ENCODE measurements at places on chromosomes 6 and 20.

DNA sequence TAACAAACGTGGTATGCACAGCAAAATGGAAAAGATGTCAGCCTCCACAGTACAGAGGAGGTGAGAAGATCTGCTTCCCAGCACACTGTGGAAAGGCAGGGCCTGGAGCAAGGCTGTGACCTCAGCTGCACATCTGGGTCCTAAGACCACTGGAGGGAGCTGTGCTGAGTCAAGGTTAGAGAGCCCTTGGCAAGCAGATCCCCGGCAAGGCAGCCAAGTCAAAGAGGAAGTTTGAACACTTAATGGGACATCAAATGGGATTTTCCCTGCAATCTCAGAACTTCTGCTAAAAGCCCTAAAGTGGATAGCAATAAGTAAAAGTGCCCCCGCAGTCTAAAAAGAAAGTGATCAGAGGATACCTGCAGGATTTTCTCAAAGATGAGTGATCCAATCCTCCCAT lies 39.5 kb downstream of the UNC5CL start:
- DNase-seq, result peak; percentile 17

DNA sequence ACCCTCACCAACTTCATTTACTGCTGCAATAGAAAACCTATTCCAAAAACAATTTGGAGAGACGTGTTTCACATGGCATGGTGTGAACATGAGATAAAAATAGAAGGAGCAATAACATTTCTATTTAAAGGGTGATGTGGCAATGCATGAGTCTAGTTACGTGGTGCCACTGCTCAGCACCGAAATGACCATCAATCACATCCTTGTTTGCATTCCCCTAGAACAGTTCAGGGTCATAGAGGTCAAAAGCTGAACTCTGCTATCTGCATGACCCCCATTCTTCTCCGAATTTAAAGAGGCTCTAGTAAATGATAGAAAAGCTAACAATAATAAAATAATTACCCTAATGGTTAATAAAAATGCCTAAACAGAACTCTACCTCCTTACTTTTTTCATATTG lies 29.5 kb downstream of the ROS1 start:
- no peak for DNase-seq

- DNase-seq, result no peak
Observed at GRCh38 chr6:16108921-16109658, 19.8 kb upstream of the MYLIP start.

- no peak for DNase-seq
Observed at GRCh38 chr20:17168026-17168612, 58.7 kb upstream of the PCSK2 start.

GRCh38 chr6:15661853-15662325 lies 939 bp downstream of the DTNBP1 start:
- DNase-seq, result no peak

- peak; percentile 74 for DNase-seq
Observed at GRCh38 chr6:134173936-134174671, 121.7 kb upstream of the SLC2A12 start.

- no peak for DNase-seq
Observed at GRCh38 chr20:37973059-37973910, 60.0 kb downstream of the TTI1 start.

DNA sequence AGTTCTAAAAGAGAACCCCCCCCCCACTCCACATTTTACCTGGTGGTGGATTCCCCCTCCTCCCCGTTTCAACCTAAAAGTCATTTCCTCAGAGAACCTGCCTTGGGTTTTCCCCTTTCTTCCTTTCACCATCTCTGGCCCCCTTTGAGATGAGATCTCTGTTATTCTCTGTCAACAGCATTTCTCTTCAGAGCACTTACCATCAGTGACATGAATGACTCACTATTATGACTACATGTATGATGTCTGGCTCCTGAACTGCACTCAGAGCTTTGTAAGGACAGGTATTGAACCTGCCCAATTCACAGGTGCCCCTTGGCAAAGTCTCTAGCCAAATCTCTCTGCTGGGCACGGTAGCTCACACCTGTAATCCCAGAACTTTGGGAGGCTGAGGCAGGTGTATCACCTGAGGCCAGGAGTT lies 61.4 kb upstream of the JARID2 start:
- DNase-seq, result no peak

- DNase-seq, result no peak
Observed at GRCh38 chr20:25720285-25720684, 23.6 kb upstream of the ZNF337 start.

DNA sequence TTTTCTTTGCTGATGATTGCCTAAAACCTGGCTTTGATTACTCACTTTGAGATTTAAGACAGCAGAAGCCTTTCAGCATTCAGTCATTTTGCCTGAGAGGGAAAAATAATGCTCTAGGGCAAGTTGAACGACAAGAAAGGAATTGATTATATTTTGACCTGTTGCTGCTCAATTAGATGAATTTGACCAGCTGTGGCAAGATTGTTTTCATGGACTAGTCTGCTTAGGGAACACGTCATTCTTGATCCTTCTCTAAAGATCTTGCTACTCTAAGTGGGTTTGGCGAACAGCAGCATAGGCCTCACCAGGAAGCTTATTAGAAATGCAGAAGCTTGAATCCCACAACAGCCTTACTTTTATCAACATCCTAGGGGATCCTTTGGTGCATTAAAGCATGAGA lies 59.7 kb upstream of the PHACTR1 start:
- no peak for DNase-seq

DNA sequence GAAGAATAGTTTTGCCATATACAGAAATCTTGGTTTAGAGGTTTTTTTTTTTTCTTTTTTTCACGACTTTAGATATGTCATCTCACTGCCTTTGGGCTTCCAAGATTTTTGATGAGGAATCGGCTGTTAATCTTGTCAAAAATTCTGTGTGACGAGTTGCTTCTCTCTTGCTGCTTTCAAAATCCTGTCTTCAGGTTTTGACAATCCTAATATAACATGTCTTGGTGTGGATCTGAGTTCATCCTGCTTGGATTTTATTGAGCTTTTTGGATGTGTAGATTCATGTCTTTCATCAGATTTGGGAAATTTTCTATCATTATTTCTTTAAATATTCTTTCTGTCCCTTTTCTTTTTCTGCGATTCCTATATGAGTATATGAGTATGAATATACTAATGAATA lies 61.1 kb downstream of the PLCG1 start:
- DNase-seq, result no peak

GRCh38 chr6:74137911-74138310 lies 441.9 kb downstream of the CD109 start:
- no peak for DNase-seq

DNA sequence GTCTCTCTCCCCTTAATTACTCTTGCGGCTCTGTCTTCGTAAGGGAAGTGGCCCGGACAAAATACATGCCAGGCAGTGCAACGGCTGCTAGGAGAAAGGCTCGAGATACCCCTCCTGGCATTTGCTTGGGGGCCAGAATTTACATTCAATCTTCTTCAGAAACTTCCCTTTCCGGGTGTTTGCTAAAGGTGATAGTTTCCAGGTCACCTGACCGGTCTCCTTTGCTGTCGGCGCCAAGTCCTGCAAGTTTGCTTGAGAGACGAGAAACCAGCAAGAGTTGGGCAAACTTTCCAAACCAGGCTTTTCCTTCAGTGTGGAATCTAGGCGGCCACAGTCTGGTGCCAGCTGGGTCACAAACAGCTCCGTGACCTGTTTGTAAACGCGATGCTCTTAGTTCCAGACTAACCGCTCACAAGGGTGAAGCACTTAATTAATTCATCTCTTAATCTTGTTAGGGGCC lies 563 bp upstream of the SRSF3 start:
- no peak for DNase-seq

GRCh38 chr20:23052904-23053303 lies 3.4 kb upstream of the THBD start:
- no peak for DNase-seq

DNA sequence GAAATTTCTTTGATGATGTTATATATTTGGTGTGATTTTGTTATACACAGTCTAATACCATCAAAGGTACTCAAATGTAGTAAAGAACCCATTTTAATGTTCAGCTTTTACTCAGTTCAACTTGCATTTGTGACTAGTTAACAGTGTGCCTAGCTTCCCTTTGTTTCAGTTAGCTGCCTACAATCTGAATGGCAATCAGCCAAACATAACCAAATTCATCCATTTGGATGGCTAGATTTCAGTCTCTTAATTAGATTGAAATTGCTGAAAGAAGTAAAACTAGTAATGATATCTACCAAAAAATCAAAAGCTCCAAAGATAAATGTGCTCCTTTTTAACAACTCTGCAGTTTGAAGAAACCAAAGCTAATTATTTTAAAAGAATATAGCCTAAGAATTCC lies 6.9 kb downstream of the EPHA7 start:
- DNase-seq, result no peak

DNA sequence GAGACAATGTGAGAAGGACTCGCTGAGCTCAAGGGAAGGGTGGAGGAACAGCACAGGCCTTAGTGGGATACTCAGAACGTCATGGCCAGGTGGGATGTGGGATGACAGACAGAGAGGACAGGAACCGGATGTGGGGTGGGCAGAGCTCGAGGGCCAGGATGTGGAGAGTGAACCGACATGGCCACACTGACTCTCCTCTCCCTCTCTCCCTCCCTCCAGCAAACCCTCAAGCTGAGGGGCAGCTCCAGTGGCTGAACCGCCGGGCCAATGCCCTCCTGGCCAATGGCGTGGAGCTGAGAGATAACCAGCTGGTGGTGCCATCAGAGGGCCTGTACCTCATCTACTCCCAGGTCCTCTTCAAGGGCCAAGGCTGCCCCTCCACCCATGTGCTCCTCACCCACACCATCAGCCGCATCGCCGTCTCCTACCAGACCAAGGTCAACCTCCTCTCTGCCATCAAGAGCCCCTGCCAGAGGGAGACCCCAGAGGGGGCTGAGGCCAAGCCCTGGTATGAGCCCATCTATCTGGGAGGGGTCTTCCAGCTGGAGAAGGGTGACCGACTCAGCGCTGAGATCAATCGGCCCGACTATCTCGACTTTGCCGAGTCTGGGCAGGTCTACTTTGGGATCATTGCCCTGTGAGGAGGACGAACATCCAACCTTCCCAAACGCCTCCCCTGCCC lies 1.7 kb downstream of the TNF start:
- DNase-seq, result peak; percentile 81

GRCh38 chr6:110329714-110330436 lies 28.3 kb downstream of the METTL24 start:
- DNase-seq, result no peak

DNA sequence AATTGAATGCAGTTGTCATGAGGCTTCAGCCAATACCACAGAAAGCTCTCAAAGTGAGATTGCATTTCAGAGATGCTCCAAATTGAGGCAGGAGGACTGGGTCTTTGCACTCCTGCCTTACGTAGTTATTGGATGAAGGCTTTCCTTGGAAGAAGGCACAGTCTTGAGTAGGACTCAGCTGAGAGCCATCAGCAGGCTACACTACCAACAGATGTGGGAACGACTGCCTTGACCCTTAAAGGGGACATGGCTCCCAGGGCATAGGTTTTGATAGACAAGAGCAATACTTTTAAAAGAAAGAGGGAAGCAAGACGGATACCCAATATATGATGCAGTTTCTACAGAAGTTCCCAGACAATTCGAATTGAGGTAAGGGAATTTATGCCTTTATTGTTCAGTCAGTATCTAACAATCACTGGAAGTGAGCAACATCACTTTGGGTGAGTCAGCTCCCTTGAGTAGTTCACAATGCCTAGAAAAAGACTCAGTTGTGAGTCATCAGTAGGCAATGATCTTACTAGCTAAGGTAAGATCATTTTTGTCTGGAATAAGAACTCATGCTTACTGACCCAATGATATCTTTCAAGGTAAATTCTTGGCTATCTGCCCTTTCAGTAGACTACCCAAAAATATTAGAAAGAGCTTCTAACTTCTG lies 390.8 kb downstream of the GJA1 start:
- no peak for DNase-seq

- no peak for DNase-seq
Observed at GRCh38 chr20:57479196-57479595, 45.7 kb downstream of the CTCFL start.

- no peak for DNase-seq
Observed at GRCh38 chr20:59205044-59205443, 41.4 kb downstream of the ZNF831 start.

GRCh38 chr6:37630281-37630799 lies 67.3 kb downstream of the MDGA1 start:
- DNase-seq, result peak; percentile 83

DNA sequence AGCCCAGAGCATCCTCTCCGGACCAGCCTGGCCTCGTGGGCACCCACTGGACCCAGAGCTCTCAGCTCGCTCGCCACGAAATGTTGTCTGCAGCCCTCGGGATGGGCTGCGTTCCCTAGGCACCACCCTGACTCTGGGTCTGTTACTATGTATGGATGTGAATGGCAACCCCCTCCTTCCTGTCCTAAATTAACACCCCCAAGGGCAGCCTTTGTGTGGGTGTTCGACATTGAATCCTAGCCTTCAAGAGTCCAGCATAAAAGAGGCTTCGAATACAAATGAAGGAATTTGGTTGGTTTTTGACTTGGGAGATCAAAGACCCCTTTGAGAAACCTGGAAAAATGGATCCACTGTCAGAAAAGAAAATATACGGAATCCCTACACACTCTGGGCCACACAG lies 86.1 kb downstream of the BMP7 start:
- no peak for DNase-seq

DNA sequence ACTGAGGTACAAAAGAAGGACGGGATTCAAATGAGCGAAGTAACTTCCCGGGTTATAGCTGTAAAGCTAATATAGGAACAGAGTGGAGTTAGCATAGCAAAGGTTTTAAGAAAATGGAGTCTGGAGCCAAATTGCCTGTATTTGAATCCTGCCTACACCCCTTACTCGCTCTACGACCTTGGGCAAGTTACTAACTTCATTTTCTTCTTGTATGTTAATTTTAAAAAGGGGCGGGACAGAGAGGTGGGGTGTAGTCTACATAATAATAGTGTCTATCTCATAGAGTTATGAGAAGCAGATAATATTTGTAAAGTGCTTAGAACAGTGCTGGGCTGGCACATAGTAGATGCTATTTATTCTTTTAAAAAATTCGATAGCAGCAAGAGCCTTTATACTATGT lies 705 bp downstream of the ZSCAN23 start:
- no peak for DNase-seq

DNA sequence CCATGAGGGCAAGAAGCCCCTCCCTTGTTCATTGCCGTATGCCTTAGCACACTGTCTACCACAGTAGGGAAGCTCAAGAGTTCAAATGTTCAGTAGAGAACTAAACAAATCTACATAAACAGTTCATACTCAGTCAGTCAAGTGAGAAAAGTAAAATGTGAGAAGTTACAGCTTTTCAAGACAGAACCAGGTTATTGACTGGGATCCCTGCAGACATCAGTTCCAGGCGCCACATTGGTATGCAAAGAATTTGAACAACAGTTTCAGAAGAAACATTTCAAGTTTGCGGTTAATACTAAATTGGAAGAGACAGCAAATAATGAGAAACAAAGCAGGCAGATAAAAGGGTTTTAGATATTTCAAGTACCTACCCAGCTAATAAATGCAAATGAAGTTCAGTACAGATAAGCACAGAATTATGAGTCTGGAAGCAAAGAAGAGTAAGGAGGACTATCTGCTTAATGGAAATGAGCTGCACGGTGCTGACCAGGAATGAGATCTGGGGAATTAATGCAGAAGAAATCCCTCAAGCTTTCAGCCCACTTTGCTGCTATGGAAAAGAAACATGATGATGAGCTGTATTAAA lies 246.2 kb downstream of the HACE1 start:
- no peak for DNase-seq

GRCh38 chr6:431504-431903 lies 40.0 kb downstream of the IRF4 start:
- no peak for DNase-seq
